ENCODE measurements at places on chromosomes 4 and X.

DNA sequence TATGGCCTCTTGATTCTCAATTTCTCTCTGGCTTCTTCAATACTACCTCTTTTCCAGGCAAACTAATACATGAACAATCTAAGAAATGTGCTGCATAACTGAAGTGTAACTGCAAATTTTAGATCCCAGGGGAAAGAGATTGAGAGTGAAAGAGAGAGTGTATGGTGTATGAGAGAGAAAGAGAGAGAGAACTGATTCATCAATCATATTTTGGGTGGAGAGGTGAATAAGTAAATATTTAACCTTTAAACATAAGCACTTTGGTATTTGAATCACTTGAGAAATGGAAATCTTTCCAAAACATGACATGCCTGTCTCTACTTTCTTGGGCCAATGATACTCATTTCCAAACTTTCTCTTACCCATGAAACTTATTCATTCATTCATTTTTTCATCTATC is 147.2 kb upstream of the DIPK2B start:
- DNase-seq = no peak

DNA sequence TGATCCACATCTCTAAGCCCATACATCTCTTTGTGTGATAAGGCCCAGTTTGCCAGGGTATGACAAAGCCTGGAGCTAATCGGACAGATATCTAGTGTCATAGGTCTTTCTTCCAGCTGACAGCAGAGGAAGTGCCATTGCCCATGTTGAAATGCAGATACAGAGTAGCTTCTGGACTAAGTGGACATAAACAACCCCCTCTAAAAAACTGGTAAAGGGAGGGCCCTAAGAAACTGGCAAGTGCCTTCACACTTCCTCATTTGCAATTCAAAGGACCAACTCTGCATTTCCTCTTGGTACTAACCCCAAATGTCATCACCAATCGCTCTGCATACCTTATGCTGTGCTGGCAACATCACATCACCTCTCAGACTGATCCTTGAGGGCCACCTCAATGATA is 20.8 kb downstream of the ARHGEF6 start:
- DNase-seq = peak; percentile 37

DNA sequence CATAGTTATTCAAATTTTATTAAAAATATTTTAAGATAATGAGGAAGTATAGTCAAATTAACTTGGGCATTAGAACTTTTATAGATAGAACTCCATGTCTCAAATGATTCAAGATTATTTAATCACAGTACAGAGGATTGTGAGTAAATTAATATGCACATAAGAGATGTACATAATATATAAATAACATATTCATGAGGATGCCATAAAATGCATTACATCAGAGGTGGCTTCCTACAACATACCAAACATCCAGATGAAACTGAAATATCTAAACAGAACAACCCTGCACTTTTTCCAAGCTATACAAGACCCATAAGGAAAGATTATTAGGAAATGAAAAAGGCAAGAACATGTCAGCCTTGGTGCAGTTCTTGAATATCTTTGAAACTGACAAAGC is 91.3 kb upstream of the NAP1L5 start:
- no peak for DNase-seq

DNA sequence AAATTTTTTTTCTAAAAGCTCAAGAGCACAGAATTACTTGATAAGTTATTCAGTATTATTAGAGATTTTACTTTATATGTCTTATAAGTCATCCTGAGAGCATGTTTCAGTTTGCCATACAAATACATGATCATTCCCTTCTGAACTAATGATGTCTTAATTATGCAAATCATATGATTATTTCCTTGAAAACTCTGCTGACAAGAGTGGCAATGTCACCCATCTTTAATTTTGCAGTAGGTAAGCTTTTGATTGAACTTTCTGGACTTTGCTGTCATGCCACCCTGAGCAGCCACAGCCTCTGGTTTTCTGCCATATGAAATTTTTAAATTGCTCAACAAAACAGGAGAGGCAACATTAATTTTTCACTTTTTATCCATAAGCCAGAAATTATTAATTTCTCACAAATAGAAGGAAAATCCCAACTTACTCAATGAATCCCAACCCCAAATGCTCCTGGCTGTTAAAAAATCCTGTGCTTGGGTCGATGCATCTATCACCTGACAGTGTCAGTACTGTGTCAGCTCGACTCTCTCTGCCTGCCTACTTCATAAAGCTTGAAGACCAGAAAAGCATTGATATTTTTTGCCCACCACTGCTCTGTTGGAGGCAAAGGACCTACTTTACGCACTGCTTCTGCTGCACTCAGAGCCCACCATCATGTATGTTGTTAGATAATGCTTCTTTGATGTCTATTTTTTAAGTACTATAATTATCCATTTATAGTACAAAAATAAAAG is 11.6 kb upstream of the HADH start:
- no peak for DNase-seq

DNA sequence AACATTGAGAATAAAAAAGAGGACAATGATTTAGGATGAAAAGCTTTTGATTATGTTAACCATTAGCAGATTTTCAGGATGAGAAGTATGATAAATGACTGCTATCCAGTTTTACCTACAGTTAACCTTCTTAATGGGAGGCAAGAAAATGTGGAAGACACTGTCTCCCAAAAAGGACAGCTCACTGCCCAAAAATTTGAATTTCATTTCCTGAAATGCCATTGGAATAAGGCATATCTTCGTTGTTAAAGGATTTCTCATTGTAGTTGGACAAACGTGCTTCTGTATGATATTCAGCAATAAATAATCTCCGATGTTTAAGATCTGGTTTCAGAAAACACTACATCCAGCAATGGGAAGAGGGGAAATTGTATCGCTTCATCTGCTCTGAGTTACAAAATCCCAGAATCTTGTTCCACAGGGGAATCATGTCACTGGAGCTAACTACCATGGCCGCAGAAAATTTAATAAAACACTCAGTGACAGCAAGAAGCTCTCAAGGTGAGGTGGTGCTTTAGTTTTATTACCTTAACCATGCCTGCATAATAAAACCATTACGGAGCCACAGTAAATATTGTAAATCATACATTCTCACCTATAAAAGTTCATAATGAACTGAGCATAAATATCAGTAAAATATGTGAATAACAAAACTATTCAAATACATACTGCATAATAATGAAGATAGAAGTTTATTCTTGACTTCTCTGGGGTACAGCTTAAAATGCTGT is 552.3 kb downstream of the PCDH7 start:
- no peak for DNase-seq

DNA sequence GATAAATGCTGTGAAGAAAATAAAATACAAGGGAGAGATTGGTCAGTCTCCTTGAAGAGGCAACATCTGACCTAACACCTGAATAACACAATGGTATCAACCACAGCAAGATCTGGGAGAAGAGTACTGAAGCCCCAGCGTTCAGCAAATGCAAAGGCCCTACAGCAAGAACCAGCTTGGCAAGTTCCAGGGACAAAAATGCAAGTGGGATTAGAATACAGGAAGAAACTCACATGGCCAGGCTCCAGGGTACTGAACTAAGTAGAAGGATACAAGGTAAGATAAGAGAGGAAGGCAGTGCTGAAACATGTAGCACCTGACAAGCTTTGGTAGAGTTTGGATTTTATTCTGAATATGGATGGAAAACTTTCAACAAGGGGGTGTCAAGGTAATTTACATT is 3.6 kb downstream of the SMIM14 start:
- no peak for DNase-seq

- DNase-seq = no peak
Observed at GRCh38 chr4:95066050-95066449, 308.3 kb downstream of the BMPR1B start.

- DNase-seq = no peak
Observed at GRCh38 chrX:38975368-38975942, 174.2 kb downstream of the MID1IP1 start.

- no peak for DNase-seq
Observed at GRCh38 chrX:106954041-106954440, 33.8 kb downstream of the CLDN2 start.

- DNase-seq = no peak
Observed at GRCh38 chr4:85681221-85681657, 206.3 kb downstream of the ARHGAP24 start.

- no peak for DNase-seq
Observed at GRCh38 chrX:72202792-72203401, 21.3 kb downstream of the PIN4 start.

DNA sequence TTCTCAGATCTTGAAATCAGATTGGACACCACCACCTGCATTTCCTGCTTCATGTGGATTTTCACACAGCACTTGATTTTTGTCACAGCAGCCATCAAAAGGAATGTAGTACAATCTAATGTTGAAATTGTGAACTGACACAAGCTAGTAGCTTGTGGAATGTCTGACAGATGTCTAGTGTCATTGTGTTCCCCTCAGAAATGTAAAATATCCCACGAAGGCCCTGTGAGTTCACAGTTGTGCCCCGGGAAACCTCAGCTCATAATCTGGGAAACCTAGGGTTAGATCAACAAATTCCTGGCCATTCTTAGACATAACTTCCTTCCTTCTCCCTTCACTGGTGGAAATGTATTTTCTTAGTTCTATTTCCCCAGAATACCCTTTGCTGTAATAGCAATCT is 205.7 kb downstream of the AR start:
- no peak for DNase-seq

DNA sequence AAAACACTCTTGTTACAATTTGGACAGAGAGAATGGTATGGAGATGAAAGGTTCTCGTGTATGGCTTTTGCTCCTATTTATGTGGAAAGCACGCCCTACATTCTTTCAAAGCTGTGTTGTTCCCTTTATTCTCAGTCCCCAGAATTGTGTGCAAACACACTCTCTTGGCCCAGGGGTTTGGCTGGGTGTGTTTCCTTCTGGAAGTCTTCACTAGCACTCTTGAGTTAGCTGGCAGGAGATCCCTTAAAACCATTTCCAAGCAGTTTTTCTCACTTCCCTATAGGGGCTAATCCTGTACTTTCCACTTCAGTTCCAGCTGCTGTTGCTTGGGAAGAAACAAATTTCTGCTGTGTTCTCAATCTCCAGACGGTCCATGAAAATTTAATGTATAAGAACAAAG is 35.1 kb downstream of the FHL1 start:
- no peak for DNase-seq

- DNase-seq = no peak
Observed at GRCh38 chr4:93770201-93770600, 58.4 kb upstream of the ATOH1 start.

DNA sequence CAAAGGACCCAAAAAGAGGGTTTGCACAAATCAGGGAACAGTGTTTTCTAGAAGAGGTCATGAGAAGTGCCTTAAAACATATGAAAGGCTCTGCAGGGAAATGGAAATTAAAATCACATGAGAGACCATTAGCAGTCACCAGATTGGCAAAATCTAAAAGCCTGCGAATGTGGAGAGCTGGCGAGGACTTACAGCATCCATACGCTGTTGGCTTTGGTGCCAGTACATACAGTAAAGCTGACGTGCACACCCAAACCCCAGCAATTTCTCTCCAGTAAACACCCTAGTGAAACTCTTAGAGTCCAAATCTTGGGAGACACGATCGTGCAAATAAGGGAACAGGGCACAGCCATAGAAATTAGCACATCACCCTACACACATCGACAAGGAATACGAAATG is 25.4 kb upstream of the PPP2R2C start:
- no peak for DNase-seq

- DNase-seq = no peak
Observed at GRCh38 chrX:47283015-47283771, 50.4 kb downstream of the USP11 start.

DNA sequence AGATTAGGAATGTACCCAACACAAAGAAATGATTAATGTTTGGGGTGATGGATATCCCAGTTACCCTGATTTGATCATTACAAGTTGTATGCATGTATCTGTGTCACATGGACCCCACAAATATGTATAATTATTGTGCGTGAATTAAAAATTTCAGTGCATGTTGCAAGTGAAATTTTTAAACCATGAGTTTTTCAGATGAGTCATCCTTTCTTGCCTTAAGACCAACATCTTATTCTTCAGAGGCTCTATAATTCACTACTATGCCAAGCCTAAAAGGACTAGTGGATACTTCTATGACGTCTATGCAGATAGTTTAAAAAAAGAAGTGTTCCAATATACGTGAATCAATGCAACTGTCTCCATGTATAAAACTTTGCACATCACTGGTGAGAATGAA is 113.0 kb upstream of the SH3RF1 start:
- no peak for DNase-seq

- DNase-seq = no peak
Observed at GRCh38 chr4:101696276-101697010, 94.1 kb upstream of the BANK1 start.

DNA sequence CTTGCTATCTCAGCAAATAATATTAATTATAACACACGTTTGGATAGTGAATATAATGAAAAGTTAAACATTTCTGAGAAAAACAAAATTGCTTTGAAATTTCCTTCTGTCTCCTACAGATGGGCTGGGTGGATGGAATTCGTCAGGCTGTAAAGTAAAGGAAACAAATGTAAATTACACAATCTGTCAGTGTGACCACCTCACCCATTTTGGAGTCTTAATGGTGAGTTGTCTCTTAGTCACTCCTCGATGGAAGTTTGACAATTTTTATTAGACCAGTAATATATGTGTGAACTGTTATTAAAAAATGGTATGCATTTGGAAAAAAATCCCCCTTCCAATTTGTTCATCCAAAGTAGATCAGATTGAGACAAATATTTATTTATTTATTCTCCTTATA is 92.5 kb upstream of the BRS3 start:
- DNase-seq = no peak

- DNase-seq = no peak
Observed at GRCh38 chr4:52856801-52857200, 5.3 kb upstream of the RASL11B start.

GRCh38 chr4:38085751-38086150 is 125.6 kb downstream of the PTTG2 start:
- no peak for DNase-seq

DNA sequence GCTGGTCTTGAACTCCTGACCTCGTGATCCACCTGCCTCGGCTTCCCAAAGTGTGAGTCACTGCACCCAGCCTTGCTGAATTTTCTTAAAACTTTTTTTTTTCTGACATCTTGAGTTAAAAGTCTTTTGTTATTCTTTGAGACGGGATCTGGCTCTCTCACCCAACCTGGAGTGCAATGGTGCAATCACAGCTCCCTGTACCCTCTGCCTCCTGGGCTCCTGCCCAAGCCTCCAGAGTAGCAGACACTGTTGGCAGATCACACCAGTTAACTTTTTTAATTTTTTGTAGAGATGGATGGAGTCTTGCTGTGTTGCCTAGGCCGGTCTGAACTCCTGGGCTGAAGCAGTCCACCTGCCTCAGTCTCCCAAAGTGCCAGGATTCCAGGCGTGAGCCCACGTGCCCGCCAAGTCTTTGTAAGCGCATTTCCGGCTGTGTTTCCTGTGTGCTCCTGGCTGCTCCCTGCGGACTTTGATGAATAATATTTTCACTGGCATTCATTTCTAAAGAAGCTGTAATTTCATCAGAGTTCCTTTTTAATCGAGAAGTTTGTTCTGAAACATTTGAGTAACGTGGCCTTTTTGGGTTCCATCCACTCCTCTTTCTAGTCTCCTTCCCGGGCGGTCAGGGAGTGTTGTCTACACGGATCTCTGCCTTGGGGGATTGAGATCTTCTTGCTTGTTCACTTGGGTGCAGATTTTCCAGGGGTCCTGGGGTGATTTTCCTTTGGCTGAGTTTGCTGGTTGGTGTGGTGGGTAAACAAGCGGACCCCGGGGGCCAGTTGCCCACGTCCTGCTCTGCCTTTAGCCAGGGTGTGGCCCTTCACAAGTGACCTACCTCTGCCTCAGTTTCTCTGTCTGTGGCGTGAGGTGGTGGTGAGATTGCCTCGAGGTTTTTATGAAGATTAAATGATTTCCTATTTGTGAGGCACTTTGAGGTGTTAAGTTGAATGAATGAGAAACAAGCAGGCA is 44.4 kb downstream of the PCGF3 start:
- no peak for DNase-seq
